GM12892 (cell line): ENCODE measurements at places on chromosomes 12 and 14.
A peak's percentile ranks its signal among the peaks of the same experiment; 100 is the strongest.

DNA sequence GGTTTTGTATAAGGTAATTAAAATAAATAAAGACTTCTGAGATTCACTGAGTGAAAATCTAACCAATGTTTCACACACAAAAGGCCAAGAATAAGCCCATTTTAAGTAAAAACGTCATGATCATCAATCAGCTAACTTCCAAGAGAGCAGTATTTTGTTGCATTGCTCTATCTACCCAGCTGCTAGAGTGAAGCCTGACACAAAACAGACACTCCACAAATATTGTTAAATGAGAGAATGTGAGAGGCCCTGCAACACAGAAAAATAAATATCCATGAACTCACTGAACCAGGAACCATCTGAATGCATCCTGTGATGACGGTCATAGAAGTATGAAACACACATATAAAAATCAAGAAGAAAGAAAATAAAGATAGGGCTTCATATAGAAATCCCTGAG lies 358.6 kb upstream of the TMTC1 start:
- no peak for DNase-seq

- no peak for DNase-seq
These were observed 457.6 kb downstream of the ZFP36L1 start for GRCh38 chr14:68335312-68335711.

DNA sequence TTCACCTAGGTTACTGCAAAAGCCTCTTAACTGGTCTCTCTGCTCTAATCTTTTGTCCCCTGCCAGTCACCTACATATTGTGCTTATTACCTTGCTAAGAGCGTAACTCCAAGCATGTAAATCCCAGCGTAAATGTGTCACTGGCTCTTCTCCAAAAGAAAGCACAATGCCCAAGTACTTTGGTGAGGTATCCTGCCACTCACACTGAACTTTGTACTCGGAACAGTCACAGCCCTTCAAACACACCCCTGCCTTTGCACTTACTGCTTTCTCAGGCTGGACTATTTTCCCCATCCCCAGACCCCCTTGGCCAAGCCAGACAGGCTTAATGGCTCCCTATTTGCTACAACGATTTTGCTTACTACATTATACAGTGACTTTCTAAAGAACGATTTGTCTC lies 31.7 kb downstream of the GALNT4 start:
- DNase-seq: no peak

GRCh38 chr12:72368719-72369422 lies 96.7 kb downstream of the TRHDE start:
- DNase-seq: no peak

- DNase-seq: no peak
These were observed 49.8 kb upstream of the USP15 start for GRCh38 chr12:62210422-62210821.

- DNase-seq: no peak
These were observed 789.2 kb upstream of the FBXO33 start for GRCh38 chr14:40221428-40221827.

DNA sequence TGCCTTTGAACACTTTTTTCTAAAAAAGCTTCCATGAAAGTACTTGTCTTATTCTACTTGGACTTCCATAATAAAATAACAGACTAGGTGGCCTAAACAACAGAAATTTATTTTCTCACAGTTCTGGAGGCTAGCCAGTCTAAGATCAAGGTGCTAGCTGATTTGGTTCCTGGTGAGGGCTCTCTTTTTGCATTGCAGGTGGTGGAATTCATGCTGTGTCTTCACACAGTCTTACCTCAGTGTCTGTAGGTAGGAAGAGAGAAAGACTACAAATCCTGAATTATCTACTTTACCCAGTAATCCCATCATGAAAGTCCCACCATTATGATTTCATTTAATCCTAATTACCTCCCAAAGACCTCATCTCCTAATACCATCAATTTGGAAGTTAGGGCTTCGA lies 356.0 kb downstream of the NAV3 start:
- no peak for DNase-seq

DNA sequence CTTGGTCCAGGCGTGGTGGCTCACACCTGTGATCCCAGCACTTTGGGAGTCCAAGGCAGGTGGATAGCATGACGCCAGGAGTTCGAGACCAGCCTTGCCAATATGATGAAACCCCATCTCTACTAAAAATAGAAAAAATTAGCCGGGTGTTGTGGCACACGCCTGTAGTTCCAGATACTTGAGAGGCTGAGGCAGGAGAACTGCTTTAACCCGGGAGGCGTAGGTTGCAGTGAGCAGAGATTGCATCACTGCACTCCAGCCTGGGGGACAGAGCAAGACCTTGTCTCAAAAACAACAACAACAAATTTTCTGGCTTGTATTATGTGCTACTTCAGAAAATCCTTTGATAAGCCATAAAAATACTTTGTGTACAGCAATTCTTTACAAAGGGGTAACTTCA lies 41.1 kb downstream of the LARP4 start:
- no peak for DNase-seq

DNA sequence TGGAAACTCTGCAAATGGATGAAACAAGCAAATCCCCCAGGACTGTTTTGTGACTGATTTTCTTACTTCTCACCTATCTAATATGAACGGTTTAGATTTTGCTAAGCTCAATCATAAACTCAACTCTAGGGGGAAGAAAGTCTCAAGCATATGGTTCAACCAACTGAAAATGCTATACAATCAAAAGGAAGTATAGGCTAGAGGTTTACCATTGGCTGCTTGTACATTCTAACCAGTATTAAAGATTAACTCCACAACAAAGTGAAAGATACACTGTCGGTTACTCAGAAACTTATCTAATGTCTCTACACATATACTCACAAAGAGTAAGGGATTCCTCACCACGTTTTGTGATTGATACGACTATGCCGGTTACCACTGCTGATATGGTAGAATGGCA lies 281.8 kb upstream of the SOX5 start:
- no peak for DNase-seq

- no peak for DNase-seq
These were observed 170.8 kb upstream of the DYRK2 start for GRCh38 chr12:67477681-67478265.

- DNase-seq: peak; percentile 79
These were observed 1.4 kb downstream of the IFFO1 start for GRCh38 chr12:6554168-6555017.

DNA sequence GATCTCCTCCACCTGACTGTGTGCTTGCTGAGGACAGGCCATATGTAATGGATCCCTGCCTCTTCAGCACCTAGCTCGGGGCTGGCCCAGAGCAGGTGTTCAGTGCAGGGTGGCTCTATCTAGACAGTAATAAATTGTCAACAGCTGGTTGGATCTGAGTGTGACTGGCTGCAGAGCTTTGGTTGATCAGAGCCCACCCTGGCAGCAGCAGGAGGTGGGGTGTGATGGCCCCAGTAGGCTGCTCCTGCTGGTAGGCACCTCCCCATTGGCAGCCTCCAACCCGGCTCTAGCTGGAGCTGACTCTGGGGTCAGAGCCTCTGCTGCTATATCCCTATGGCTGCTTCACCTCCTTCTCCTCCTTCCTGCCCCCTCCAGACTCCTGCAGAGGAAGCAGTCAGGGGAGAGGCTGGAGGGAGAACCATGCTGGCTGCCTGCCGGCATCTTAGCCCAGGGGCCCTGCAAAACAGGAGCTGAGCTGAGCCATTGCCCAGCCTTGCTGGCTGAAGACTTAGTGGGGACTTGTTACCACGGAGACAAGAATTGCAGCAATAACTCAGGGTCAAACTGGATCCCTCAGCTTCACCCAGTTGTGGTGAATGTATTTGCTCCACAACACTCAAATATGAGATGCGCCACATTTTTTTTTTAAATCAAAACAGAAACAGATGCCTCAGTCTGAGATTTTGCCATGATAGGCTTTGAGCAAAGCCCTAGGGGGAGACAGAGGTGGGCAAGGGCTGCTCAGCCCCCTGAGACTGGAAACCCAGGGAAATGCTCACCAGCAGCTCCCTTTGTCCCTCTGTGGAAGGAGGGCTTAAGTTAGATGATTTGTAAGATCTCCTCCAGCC lies 22.2 kb downstream of the TMEM63C start:
- no peak for DNase-seq

DNA sequence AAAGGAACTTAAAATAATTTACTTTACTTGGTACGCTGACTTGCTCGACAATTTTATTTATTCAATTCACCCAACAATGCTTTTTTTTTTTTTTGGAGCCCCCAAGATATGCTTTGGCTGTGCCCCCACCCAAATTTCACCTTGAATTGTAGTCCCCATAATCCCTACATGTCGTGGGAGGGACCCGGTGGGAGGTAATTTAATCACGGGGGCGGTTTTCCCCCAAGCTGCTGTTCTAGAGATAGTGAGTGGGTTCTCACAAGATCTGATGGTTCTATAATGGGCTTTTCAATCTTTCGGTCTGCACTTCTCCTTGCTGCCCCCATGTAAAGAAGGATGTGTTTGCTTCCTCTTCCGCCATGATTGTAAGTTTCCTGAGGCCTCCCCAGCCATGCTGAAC lies 10.4 kb downstream of the FGD6 start:
- DNase-seq: no peak

GRCh38 chr12:105220929-105221290 lies 15.1 kb downstream of the APPL2 start:
- DNase-seq: no peak

- peak; percentile 89 for DNase-seq
These were observed 58.8 kb upstream of the GPR68 start for GRCh38 chr14:91303091-91303923.

DNA sequence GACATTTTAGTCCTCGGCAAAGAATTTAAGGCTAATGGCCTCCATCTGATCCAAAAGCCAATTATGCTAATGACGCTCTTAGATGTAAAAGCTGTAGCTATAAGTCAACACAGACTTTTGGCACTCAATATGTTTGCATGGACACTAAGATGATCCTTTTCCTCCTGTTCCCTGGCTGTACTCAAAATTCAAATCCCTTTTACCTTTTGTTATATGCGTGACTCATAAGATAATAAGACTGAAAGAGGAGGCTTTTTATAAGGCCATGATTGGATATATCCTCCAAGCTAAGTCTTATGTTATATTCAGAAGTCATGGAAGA lies 89.8 kb downstream of the PDZRN4 start:
- DNase-seq: no peak

GRCh38 chr14:97376310-97376709 lies 579.1 kb downstream of the VRK1 start:
- DNase-seq: no peak

DNA sequence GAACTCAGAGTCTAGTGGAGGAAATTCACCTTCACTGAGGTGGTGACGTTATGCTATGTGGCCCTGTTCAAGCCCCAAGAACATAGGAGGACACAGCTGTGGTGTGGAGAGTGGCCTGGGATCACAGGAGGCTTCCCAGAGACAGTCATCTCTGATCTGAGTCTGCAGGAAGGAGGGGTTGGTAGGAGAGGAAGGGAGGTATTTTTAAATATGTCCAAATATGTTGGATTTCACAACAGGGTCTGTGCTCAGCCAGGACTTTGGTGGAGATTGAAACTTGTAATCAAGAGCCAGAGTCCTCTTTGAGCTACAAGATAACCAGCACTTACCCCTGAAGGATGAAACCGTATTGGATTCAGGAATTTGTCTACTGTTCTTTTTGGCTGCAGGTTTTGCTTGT lies 26.4 kb upstream of the MED13L start:
- DNase-seq: no peak

DNA sequence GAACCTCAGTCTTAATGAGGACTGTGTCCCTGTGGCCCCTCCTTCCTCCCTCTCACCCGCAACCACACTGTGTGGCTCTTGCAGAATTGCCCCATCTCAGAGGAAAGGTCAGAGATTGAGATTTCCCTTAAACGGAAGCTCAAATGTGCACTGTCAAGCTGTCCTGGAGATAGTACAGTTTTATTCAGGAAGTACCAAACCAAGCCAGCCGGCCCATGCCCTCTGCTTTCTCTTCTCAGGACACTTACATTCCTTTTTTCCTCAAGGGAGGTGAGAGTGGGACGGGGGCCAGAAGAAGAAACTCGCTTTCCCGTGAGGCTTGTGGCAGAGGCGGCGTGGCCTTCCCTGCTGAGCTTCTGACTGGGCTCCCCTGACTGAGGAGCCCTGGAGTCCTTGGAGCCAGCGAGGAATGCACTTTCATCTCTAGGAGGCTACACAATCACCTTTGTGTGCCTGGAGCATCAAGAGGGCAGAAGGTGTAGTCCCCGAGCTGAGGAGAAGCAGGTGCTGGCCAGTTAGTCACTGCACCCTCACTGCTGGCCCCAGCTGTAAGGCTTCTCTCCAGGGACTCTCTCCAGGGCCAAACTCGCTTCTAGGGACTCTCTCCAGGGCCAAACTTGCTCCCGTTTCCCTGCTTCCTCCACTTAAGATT lies 24.1 kb upstream of the ATP2A2 start:
- no peak for DNase-seq

- DNase-seq: no peak
These were observed 173.6 kb downstream of the TTC8 start for GRCh38 chr14:88998027-88998426.

GRCh38 chr12:632102-632696 lies 31.0 kb downstream of the NINJ2 start:
- no peak for DNase-seq

DNA sequence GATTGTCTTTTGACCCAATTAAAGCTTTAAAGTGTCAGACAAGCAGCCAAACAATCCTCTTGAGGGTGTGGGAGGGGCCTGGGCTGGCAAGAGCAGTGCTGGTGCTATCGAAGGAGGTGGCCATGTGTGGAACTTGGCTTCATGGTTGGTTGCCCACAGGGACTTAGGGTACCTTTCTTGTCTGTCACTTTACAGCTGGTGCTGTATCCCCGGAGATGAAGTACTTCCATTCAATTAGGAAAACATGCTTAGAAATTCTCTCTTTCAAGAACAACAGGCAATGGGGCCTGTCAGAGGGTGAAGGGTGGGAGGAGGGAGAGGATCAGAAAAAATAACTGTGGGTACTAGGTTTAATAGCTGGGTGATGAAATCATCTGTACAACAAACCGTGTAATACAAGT lies 86.5 kb downstream of the DAAM1 start:
- DNase-seq: no peak

DNA sequence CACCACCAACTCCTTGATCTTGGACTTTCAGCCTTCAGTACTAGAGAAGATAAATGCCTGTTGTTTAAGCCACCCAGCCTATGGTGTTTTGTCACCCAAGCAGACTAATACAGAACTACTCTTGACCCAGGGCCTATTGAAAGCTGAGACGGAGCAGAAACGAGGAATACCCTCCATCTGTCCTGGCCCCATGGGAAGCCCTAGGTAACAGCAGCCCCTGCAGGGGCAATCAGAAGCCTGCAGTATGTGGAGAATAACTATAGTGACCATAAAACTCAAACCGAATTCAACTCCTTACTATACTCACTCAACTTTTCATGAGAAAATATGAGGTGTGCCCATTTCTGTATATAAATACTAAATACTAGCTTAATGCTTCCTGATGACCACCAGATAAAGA lies 307.4 kb downstream of the NUAK1 start:
- no peak for DNase-seq

DNA sequence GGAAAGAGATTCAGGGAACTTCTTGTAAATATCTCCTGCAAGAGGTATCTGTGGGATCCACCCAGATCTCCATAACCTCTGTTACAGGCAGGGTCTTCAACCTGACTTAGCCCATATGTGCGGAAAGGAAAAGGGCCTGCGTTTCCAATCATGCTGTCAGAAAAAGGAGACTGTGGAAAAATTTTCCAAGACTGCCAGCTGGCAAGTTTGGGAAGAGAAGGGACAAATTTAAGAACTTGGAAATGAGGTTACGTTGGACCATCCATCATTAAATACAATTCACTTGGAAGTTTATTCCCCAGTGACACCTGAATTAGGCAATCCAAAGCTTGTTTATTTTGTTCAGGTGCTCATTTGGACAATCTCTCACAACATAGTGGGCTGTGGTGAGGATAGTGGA lies 13.9 kb downstream of the PTHLH start:
- DNase-seq: no peak

GRCh38 chr14:49882826-49883694 lies 9.8 kb upstream of the ARF6 start:
- DNase-seq: no peak

- DNase-seq: no peak
These were observed 184.7 kb downstream of the SRGAP1 start for GRCh38 chr12:64029013-64029857.
